ENCODE measurements at places on chromosomes 3 and 15.

- peak; percentile 7 for DNase-seq
Measured at GRCh38 chr3:125357032-125357658, 18.0 kb downstream of the ZNF148 start.

DNA sequence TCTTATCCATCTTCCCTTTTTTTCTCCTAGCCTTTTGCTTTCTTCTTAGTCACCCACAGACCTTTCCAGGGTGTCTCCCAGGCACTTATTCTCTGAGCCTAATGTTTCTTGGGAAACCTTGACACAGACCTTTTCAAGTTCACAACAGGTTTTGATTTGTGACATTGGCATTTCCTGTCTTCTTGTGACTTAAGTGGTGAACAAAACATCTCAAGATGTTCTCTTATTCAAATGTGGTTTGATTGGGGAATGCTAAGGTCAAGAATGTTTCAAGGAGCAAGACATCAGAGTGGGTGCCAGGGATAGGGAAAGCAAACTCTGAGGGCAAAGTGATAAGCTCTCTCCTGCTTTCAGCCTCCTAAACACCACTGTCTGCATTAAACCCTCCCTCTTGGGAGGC lies 68.2 kb upstream of the GSK3B start:
- no peak for DNase-seq

DNA sequence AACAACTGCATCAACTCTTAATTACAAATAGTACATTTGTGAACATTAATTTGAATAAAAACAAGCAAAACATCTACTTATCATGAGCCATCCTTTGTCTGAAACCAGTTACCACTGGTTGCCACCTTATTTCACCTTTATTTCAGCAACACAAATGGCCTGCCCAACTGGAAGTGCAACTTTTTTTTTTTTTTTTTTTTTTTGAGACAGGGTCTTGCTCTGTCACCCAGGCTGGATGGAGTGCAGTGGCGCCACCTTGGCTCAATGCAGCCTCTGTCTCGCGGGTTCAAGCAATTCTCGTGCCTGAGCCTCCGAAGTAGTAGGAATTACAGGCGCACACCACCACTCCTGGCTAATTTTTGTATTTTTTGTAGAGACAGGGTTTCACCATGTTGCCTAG lies 13.1 kb downstream of the WDR82 start:
- no peak for DNase-seq

DNA sequence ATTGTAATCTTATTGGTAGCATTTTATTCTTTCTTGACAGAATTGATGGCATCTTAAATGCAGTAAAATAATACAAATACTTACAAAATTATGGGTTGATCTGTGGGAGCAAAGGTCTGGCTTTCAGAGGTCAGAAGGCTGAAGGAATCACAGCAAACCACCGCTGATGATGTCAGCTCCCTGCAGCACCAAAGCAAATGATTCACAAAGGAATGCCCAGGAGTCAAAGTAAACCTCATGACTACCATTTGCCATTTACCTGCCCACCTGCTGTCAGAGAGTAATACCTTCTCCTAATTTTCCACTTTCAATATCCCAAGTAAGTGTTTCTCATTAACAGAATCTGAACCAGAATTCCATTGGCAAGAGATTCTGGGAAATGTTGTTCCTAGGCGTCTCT lies 46.1 kb downstream of the CPA3 start:
- no peak for DNase-seq

GRCh38 chr3:170606675-170607074 lies 20.8 kb upstream of the SLC7A14 start:
- no peak for DNase-seq

GRCh38 chr3:129555616-129556357 lies 12.8 kb downstream of the H1-8 start:
- no peak for DNase-seq

- DNase-seq = no peak
Measured at GRCh38 chr3:153320585-153321128, 158.6 kb downstream of the RAP2B start.

- DNase-seq = no peak
Measured at GRCh38 chr3:58979840-58980239, 70.0 kb downstream of the CFAP20DC start.

DNA sequence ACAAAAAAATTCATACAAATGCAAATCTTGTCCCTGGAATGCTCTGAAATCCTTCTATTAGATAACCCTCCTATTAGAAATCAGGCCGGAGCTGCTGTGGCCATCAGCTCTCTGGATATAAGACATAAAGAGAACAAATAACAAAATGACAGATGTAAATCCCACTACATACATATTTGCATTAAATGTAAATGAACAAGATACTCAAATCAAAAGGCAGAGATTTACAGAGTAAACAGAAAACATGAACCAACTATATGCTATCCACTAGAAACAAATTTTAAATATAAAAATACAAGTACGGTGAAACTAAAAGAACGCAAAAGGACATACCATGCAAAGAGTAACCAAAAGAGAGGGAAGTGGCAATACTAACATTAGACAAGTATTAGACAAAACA lies 10.7 kb downstream of the CYFIP1 start:
- DNase-seq = no peak

- no peak for DNase-seq
Measured at GRCh38 chr3:94716326-94717018, 653.6 kb downstream of the NSUN3 start.

GRCh38 chr3:187889601-187890404 lies 144.5 kb upstream of the BCL6 start:
- DNase-seq = no peak

- DNase-seq = no peak
Measured at GRCh38 chr3:37161351-37161750, 13.0 kb downstream of the LRRFIP2 start.

DNA sequence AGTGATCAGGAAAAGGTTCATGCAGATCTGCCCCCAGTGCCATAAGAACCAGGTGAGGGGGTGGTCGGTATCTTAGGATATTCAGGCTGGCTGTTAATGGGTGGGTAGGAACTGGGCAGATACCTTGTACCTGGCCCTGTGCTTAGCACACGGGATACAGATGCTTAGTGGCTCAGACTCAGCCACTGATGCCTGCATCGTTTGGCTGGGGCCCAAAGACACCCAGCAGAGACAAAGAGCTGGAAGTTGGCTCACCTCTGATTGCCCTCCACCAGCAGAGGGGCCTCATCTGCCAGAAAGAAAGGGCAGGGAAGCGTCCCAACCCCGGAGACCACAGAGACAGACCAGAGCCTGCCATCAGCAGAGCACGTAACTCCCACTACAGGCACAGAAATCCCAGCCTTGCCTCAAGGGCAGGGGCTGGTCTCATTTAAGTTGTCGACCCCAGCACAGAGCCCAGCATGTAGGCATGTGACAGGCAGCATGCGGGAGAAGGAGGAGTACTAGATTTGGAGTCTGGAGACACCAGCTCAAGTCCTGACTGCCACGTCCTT lies 64.1 kb upstream of the SLC6A1 start:
- DNase-seq = no peak

DNA sequence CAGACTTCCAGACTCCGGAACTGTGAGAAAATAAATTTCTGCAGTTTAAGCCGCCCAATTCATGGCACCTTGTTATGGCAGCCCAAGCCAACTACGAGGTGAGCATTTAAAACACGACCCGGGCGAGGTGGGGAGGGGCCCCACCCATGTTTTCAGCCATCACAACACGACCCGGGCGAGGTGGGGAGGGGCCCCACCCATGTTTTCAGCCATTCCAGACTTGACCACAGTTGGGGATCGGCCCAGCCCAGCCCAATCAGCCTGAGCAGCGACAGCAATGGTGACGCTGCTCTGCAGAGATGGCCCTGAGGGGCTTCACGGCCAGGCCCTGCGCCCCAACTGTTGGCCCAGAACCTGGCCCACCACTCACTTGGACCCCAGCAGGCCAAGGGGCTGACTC lies 93.1 kb downstream of the ATP10A start:
- no peak for DNase-seq

GRCh38 chr15:74387621-74388362 lies 20.3 kb upstream of the CYP11A1 start:
- no peak for DNase-seq

GRCh38 chr15:61410662-61411061 lies 181.6 kb upstream of the RORA start:
- no peak for DNase-seq

- no peak for DNase-seq
Measured at GRCh38 chr3:172905451-172905850, 154.9 kb downstream of the ECT2 start.

- DNase-seq = no peak
Measured at GRCh38 chr15:94360251-94360685, 128.9 kb downstream of the MCTP2 start.

DNA sequence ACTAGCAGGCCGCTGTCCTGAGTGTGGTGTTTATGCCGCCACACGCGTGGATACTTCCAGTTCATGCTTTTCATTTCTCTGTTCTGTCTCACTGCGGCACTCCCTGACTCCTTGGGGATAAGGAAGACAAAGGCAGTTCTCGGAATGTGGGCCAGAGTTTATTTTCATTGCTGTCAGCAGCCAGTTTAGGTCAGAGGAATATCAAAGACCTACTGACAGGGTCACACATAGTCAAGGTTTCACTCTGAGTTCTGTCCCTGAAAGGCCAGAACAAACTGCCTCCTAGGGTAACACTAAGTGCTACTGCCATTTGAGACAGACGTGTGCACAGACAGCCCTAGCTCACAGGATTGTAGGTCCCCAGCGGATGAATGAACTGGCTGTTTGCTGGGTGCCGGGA lies 27.3 kb upstream of the SPTBN5 start:
- DNase-seq = no peak

DNA sequence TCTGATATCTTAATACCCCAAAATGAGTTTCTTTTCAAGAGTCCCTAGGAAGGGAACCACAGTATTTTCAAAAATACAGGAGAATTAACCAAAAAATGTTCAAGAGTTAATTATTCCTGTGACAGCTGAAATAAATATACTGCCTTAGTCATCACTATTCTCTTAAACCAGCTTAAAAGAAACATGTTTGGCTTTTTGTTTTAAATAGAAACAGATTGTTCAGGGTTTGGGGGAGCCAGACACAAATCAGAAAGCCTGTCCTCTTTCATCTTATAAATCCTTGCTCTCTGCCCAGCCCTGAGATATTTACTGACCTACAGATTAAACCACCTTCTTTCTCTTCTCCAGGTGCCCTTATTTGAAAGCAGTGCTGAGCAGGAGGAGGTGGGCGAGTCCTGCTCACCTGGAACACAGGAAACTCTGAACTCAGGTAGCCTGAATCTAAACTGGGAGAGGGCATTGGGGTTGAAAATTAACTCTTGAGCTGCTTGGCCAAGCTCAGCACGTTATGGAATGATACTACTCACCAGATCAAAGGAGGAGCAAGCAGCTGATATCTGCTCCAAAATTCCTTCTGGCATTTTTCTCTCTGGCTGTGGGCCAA lies 84.1 kb upstream of the SPRED1 start:
- DNase-seq = no peak

- no peak for DNase-seq
Measured at GRCh38 chr3:65873028-65873427, 165.7 kb downstream of the MAGI1 start.

DNA sequence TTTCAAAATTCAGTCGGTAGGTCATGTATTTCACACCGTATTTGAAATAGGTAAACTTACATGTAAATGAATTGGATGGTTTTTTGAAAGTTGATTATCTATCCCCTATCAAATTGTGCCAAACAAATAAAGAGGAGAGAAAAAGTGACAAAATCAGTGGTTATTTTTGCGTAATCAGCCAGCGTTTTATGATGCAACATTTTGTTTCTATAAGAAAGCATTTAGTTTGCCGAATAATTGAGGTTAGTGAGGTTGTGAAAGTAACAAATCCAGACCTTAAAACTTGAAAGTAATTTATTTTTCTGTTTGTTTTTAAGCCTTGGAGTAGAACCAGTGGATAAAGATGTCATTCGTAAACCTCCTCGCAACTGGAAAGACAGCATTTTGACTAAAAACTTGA lies 29.3 kb downstream of the ASTE1 start:
- no peak for DNase-seq
